ENCODE measurements at places on chromosomes 16 and 17.

- no peak for DNase-seq
Measured at GRCh38 chr17:49577963-49578362, 2.3 kb downstream of the NXPH3 start.

DNA sequence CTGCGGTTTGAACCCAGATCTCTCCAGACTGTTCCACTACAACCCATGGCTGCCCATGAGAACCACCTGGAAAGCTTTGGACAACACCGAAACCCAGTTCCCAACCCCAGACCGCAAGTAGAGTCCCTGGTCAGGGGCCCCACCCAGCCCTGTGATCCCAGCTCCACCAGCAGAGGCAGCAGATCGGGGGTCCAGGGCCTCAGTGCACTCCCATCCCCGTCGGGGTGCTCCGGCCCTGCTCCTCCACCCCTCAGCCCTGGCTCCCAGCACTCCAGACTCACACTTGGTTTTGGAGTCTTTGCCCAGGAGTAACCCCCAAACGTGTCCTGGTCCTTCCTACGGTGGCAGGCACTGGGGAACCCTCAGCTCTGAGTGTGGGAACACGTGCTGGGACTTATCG is 20.7 kb upstream of the OSGIN1 start:
- DNase-seq, result no peak

- DNase-seq, result no peak
Measured at GRCh38 chr16:86231996-86232350, 278.4 kb upstream of the FOXF1 start.

DNA sequence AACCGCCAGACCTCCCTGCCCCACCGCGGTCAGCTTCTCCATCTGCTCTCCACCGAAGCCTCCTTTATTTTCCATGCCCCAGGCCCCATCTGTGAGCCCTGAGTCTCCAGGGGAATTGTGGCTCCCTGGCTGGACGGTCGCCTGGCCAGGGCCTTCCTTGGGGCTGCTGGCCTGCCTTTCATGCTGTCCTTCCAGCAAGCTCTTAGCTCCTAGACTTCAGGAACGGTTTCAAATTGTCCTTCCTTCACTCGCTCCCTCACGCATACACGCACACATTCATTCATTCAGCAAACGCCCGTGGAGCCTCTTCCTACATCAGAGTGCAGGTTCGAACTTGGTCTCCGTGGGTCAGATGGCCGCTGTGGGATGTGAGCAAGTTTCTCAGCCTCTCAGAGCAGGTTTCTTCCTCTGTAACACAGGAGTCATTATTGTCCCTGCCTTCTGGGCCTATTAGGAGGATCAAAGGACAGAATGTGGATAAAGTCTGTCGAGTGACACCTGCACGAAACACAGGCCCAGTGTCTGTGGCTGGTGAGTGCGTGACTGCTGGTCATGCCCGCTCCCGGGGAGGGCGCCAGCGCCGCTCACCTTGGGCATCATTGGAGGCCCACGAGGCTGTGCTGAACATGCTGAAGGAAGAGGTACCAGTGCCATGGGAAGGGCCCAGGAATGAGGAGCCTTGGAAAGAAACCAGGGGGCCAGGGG is 18.7 kb upstream of the GSE1 start:
- DNase-seq, result no peak

DNA sequence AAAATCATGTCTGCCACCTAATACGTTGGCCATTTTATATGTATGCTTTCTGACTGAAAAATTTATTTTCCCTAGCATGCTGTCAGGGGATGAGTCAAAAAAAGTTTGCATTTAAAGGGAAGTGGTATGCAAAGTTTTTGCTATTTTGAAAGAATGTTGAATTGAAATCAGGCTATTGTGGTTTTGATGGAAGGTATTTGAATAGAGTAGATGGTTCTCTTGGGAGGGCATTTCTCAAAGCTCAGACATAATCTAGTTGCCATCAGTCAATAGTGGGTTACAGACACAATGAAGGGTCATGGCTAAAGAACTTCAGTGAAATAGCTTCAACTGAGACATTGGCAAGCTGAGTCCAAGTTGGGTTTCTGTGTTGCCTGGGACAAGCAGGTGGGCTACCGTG is 102.4 kb downstream of the MAP2K6 start:
- DNase-seq, result no peak

- DNase-seq, result no peak
Measured at GRCh38 chr17:28182559-28182958, 136.4 kb upstream of the TMEM97 start.

GRCh38 chr17:52837492-52837891 is 679.0 kb upstream of the CA10 start:
- DNase-seq, result no peak

DNA sequence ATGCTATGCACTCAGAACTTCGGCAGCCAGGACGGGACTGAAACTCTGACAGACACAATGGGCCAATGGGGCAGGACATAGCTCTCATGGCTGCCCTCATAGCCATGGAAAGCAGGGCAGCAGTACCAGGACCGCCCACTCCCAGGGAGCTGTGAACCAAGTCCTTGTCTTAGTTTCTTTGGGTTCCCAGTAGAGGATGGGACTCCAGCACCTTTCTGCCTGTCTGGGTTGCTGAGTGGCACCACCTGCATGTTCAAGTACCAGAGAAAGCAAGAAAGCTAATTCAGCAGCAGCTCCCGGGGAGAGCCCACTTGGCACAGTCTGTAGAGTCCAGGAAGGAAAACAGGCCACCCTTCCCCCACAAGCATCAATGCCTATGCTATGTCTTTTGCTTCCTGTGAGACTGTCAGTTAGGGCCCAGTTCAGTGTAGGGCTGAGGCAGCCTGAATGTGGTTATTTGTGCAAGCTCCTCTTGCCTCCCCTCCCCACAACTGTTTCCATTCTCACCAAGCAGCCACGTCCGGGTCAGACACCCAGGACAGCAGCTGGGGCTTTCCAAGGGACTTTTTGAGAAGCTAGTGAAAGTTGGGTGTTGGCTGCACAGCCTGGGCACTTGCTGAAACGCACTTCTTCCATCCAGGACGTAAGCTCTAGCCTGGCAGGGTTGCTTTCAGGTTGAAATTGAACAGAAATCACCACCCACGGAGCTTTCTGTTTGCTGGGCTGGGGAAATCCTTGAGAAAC is 7.8 kb downstream of the SUPT4H1 start:
- DNase-seq, result no peak

All from HFFc6 (cell line).